ENCODE measurements at places on chromosomes 5 and 9. TPM values are rescaled to one million over a fixed set of nuclear protein-coding genes. Genes with fewer than 3 reads are reported as not detected.

Gene C5orf58
- 0.68 TPM for total RNA-seq

Gene TMEM141
- total RNA-seq = 50.9 TPM

Gene TMOD1
- total RNA-seq = 9.2 TPM

Gene FGFR4
- total RNA-seq = not detected

Gene MAMDC2
- 46.0 TPM for total RNA-seq

Gene PCDHB5
- 2.4 TPM for total RNA-seq

Gene ASS1
- total RNA-seq = 342 TPM

Gene DMRTA1
- 1.8 TPM for total RNA-seq

Gene C9
- not detected for total RNA-seq

Gene SPARC
- total RNA-seq = 1,545 TPM

Gene VCAN
- total RNA-seq = 308 TPM

Gene C5
- 23.7 TPM for total RNA-seq

Gene NR4A3
- 5.3 TPM for total RNA-seq

Gene SPINK4
- total RNA-seq = not detected

Gene AMACR
- total RNA-seq = 15.4 TPM

Gene SH2D3C
- 9.0 TPM for total RNA-seq

Gene KCNMB1
- total RNA-seq = 1.0 TPM

Gene GOLM1
- 7.8 TPM for total RNA-seq

Gene IRX1
- 16.7 TPM for total RNA-seq

Gene CKMT2
- 2.7 TPM for total RNA-seq

Gene SUSD1
- 8.4 TPM for total RNA-seq

Gene ZFP37
- 2.3 TPM for total RNA-seq
